Stimulated activated CD4-positive, alpha-beta T cell treated with anti-CD3 and anti-CD28 coated beads, Interleukin-15, amount 100 ng/mL, for 1 hour (primary cell): ENCODE measurements at places on chromosomes 7 and 10.

- no peak for DNase-seq
Measured at GRCh38 chr10:30782537-30783461, 153.2 kb upstream of the LYZL2 start.

GRCh38 chr7:93981480-93981874 lies 22.7 kb downstream of the BET1 start:
- DNase-seq = no peak

DNA sequence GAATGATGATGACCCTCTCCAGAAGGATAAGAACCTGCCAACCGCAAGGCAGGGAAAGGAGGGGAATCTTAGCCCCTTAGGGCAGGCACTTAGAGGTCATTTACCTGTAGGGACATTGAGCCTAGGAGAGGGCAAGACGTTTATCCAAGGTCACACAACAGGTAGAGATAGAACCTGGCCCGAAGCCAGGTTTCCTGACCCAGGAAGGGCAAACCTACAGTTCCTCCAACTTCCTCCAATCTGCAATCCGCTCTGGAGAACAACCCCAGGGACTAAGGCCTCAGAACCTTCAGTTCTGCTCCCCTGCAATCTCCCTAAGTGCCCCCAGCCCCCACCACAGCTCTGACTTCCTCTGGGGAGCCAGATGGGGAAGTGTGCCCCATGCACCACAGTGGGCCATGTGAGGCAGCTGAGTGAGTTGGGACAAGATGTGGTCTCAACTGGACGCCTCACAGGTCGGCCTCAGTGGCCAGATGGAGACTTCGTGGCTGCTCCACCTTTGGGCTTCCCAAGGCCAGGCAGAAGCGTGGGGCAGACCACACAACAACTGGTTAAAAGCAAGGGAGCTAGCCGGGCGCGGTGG lies 1.4 kb upstream of the PSAP start:
- DNase-seq = no peak

GRCh38 chr7:63008366-63008765 lies 990.3 kb upstream of the ZNF722 start:
- no peak for DNase-seq

- no peak for DNase-seq
Measured at GRCh38 chr7:128876127-128876526, 13.5 kb downstream of the ATP6V1F start.

DNA sequence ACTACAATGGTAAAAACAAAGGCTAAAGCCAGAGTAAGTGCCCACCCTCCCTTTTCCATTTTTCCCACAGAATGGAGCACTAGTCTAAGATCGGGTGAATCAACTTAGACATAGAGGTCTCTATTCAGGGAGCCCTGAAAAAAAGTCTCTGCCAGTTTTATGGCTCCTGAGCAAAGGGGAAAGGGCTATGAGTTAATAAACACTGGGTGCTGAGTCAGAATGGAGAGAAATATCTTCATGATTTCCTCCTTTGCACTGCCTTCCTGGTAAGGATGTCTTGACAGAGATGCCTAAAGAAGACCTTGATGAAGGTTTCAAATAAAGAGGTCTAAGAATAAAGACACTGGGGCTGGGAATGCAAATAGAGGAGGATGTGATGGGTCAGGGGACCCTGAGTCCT lies 607.4 kb upstream of the MBL2 start:
- DNase-seq = no peak

GRCh38 chr10:25565570-25565969 lies 368.5 kb upstream of the MYO3A start:
- DNase-seq = no peak

DNA sequence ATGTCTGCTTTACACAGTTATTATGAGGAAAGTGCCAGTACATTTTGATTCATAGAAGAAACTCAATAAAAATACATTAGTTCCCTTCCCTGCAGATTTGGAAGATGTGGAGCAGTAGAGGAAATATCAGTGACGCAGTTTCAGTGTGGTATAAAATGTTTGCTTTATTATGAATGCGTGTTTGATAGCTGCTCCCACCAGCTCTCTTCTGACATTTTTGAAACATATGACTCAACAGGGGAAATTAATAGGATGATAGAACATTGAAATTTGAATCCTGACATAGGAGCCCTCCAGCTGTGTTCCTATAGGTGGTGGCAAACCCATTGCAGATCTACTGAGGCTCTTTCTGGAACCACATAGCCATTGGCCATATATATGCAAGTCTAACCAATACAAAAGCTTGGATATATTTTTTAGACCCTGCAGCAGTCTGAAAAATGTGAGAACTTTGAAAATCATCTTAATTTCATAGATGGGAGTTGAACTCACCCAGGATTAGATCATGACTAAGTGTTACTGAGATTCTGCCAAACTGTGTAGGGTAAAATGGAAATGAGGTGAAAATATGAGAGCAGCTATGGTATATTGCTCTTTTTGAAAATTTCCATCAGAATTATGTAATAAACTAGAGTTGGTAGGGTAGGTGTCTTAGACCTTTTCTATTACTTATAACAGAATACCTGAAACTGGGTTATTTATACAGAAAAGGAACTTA lies 47.8 kb downstream of the BZW2 start:
- no peak for DNase-seq

- no peak for DNase-seq
Measured at GRCh38 chr10:128065881-128066534, 60.2 kb downstream of the MKI67 start.

DNA sequence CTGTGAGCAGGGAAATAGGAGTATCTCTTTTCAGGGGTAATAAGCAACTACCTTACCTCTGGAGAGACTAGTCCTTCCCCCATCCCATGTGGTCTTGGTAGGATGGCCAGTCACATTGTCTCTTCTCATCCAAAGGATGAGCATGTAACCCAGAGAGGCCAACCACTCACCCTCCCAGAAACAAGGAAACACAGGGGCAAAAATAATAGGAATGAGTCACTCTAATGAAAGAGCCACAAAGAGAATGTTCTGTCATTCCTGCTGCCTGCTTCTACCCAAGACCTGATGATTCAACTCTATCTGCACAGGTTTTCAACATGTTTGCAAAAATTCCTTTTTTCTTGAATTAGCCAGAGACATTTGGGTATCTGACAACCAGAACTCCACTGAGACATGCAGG lies 99.3 kb upstream of the NFE2L3 start:
- DNase-seq = no peak

DNA sequence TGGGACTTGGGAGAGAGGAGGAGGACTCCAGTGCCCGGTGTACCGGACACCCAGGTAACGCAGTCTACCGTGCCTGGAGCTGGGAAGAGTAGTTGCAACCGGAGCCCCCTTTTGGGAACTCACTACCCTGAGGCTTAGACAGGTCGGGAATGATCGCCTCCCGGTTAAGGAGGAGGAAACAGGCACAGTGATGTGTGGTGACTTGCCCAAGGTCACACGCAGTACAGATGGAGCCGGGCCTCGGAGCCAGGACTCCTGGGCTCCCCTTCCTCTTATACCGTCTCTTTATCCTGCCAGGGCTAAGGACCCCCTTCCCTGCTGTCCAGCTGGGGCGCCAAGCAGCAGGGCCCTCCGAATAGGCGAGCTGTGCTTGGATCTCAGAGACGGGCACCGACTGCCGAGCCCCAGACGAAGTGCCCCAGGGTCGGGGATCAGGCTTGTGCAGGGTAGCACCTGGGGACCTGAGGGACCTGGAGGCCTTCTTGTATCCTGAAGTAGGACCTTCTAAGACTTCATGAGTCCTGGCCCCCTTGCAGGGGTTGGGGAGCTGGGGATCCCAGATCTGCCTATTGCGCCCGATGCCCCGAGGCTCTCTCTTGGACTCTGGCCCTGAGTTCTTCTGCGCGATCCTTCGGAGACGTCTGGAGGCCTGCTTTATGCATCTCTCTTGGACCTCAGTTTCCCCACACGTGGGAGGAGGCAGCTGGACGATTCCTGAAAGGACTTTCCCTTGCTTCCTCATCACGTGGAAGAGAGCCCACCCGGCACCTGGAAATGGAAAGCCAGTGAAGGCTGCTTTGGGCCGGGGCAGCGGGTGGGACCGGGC lies 767 bp upstream of the CYP26A1 start:
- no peak for DNase-seq

DNA sequence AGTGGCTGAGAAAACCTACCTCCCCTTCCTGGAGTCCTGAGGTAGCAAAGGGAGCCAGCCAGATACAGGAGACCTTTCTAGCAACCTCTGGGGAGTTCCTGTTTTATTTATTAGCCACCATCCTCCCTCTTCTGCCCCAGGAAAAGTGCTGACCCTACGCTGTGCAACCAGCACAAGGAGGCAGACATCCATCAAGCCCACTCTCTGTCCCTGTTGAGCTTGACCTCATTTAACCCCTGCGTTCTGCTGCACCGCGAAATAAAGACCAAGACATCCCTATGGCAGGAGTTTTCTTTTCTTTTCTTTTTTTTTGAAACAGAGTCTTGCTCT lies 25.3 kb upstream of the ANKRD2 start:
- DNase-seq = no peak

DNA sequence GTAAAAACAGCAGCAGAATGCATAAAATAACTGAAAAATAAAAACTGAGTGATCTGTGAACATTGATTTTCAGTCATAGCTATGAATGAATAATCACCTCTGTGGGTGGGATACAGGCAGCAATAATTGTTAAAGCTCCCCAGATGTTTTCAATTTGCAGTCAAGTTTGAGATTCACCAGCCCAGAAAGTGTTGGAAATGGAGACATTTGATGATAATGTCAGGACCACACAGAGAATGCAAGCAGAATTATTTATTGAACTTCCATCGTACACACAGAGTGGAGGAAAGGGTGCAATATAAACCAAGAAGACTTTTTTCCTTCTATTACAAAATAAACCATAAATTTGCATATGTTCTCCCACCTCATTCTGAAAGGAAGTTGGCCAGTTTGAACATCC lies 601.7 kb downstream of the ANKRD7 start:
- no peak for DNase-seq

DNA sequence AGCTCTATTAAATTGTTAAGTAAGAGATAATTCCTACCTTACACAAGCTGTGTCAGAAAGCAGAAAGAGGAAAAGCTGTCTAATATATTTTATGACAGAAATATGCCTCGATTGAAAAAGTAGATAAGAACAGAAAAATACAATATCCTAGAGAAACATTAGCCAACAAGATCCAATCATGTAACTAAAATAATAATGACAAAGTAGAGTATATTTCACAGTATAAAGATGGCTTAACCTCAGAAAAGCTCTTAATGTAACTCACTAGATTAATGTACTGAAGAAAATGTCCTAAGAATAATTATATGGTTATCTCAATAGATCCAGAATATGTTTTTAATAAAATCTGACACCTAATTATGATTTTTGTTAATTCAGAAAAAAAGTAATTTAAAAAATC lies 89.8 kb upstream of the HABP2 start:
- no peak for DNase-seq

GRCh38 chr10:117684046-117684610 lies 141.6 kb downstream of the EMX2 start:
- DNase-seq = no peak

- DNase-seq = no peak
Measured at GRCh38 chr7:41581041-41581440, 121.8 kb downstream of the INHBA start.

DNA sequence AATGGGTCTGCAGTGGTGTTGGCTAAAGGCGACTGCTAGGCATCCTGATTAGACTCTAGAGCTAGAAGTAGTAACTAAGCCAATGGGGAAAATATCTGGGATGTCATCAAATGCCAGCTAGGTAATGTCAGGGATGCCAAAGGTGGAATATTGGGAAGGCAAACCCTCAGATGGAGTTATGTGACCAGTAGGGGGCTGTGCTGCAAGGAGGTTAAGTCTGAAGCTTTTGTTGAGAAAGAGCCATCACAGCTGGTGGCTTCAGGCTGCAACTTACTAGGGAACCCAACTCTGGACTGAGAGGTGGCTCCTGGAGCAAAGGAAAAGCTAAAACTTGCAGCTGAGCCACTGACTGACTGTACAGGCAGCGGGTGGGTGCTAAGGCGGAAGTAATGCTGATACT lies 576.9 kb upstream of the GHITM start:
- DNase-seq = no peak

DNA sequence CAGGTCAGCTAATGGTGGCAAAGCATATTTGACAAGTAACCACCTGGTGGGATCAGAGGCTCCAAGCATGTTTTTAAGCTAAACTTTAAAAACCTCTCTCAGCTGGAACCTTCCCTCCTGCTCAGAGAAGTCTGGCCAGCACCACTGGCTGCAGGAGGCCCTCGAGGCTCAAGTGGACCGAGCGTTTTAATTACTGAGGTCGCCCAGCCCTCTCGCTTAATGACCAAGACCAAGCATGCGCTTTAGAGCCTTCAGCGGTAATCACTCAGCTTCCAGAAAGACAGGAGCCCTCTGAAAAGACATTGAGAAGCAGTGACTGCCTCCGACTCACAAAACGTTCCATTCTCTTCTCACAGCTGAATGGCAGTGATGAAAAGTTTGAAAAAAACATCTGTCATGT lies 383.4 kb upstream of the ADARB2 start:
- DNase-seq = no peak

DNA sequence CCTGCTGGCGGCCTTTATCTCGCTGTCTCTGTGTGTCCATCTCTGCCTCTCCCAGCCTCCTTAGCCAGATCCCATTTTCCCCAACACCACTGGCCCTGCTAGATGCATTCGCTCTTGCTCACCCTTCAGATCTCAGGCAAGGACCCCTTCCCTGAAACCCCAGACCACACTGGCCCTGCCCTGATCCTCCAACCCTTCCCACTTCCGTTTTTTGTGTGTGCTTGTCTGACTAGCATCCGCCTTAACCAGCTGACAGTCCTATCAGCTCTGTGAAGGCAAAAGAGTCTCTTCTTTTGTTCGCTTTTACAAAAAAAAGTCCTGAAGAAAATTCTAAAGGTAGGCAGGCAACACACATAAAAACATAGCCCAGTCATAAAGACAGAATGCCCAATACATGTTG lies 28.7 kb downstream of the CHST15 start:
- DNase-seq = no peak

DNA sequence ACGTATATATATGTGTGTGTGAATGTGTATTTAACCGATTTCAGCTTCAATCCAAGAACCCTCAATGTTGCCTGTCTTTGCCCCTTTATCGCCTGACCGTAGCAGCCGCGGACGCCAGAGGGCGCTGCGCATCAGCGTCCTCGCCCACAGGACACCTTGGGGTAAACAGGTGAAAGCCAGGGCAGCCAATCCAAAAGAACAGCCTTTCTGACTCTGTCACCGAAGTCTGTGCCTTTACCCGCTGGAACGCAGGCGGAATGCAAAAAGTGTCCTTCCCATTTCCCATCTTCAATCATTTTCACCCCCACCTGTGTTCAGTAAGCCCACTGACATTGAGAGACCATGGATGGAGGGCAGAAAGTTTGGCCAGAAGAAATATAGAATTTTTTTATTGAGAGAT lies 3.6 kb downstream of the NXPH1 start:
- DNase-seq = no peak

GRCh38 chr7:54743580-54743979 lies 15.4 kb downstream of the SEC61G start:
- DNase-seq = no peak

GRCh38 chr10:78278058-78278404 lies 244.4 kb downstream of the RPS24 start:
- DNase-seq = no peak

- no peak for DNase-seq
Measured at GRCh38 chr7:99080679-99081078, 63.2 kb downstream of the SMURF1 start.
